Cortex of kidney (tissue), 1 donor: ENCODE measurements at places on chromosomes 2 and 18.

- DNase-seq: no peak
Observed at GRCh38 chr2:121884078-121884477, 128.6 kb downstream of the TSN start.

DNA sequence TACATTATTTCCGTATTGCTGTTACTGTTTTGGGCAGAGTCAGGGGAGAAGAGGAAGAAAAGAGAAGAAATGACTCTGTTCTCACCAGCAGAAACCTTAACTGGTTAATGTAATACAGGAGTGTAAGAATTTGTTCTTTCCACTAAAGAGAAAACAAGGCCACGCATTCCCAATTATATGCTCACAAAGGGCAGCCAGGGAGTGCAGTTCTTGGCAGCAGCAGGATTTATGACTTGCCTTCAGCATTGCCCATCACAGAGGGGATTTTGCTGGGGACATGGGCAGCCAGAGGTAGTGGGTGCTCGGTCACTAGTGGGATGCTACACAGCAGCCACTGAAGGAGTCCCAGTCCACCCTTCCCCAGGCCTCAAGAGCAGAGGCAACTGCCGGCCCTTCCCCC is 18.4 kb downstream of the MREG start:
- DNase-seq: no peak

DNA sequence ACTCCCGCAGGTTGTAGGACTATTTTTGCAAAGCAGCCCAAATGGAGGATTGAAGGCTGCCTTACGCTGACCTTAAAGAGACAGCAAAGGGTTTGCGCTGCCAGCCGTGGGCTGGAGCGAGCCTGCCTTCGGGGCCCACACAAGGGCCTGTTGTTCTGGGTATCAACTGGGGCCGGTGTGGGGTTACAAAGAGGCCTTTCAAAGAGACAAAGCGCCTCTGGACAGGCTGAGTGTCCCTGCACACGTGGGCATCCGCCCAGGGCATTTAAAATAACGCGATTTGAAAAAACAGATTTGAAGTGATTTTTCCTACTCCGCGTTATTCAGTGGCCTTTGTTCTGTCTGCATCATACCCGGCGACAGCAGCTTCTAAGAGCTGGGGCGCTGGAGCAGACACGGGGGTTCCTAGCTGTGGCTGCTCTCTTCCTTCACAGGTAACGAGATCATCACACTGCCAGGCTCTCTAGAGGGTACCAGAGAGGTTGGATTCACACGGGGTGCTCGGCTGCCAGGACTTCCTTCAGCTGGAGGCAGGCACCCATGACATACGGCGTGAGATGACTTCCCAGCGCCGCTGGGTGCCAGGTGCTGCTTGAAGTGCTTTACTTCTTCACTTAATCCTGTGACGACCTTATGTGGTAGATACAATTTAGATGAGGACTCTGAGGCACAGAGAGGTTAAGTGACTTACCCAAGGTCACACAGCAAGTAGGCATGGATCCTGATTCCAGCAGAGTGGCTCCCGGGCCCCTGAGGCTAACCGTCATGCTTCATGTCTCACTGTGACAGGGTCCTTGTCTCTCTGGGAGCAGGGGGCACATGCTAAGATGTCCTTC is 32.2 kb downstream of the MAL start:
- DNase-seq: no peak

DNA sequence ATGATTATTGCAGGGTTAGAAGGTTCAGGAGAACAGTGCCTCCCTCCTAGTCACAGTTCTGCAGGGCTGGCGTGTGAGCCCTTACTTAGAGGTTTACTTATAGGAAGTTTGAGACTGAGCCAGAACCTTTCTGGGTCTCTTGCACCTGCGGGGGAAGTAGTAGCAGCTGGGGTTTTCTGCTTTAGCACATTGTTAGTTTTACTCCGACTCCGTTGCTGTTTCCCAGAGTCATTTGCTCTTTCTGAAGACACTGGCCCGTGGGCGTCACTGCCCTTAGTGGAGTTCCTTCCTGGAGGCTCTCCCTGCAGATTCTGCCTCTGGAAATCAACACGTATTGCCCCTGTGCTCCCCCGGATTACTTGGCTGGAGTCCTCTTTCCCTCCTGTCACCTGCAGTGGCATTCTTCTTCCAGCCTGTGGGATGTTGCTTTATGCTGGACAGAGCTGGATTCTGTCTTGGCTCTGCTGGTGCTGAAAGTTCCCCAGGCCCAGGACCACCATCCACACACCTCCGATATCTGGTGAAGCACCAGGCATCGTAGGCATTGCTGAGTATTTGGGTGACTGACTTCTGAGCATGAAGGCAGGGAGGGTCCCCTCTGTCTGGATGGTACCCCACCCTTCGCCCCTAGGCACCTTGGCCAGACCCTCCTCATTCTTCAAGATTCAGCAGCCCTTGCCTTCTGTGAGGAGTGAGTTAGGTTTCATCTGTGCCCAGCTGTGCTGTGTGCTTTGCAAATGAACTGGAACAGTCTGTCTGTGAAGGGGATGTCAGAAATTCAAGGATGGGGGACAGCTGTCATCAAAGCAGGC is 51.7 kb downstream of the AGAP1 start:
- no peak for DNase-seq

DNA sequence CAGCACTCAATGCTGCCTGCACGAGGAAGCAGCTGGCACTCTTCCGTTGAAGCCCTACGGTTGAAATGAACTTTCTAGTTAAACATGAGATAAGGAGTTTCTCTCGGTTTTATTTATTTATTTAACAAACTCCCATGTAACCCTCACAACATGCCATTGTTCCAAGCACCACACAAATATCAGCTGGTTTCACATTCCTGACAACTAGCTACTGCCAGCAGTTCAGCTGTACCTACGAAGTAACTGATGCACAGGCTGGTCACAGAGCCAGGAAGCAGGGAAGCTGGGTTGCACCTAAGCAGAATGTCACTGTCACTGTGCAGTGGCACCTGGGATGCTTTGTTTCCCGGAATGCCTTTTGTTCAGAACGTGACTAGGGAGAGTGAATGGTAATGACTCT is 18.1 kb downstream of the TIMM21 start:
- no peak for DNase-seq

GRCh38 chr2:53884883-53885282 is 25.1 kb upstream of the GPR75 start:
- DNase-seq: no peak

DNA sequence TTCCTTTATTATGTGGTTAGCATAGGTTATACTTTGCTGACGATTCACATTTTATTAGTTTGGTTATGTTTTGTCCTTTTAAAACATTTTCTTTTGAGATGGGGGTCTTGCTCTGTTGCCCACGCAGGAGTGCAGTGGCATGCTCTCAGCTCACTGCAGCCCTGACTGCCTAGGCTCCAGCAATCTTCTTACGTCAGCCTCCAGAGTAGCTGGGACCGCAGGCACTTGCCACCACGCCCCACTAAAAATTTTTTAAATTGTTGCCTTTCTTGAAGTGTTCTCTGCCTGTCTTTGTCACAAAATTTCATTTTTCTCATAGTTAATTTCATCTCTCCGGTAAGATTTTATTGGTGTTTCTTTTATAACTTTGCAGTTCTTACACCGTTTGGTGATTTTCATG is 18.9 kb downstream of the HRH4 start:
- no peak for DNase-seq

DNA sequence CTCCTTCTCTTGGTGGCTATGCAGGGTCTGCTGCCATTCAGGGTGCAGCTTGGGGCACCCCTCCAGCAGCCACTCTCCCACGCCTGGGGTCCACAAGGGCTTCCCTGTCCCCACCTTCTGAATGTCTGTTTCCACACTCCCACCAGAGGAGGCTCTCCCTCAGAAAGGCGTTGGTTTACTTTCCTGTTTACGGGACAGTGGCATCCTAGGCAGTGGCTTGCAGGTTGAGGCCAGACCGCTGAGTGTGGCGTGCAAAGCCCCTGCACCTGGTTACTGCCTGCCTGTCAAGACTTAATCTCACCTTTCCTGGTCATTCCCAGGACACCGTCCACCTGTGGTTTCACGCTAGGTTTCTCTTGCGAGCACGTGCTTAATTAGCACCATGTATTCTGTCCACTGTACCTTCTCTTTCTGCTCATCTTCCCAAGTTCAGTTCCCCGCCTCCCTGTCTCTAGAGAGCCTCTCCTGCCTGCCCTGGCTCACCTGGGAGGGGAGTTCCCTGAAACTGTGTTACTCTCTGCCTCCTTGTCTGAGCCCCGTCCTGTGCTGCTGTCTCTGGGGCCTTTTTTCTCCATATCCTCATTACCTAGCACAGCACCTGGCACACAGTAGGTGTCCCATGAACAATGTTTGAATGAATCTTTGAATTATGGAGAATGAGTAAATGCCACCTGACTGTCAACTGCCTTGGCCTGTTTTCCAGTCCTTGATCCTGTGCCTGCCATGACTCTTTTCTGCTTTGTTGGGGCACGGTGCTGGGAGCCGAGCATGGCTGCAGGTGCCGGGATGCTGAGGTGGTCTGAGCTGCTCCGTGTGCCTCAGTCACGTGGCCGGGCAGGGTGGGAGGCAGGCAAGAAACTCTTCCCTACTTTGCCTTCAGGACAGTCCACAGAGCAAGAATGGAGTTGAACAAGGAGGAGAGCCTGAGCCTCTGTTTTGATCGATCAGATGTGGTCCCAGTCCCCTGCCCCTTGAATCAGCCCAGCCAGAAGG is 56.4 kb downstream of the ARHGEF4 start:
- no peak for DNase-seq

GRCh38 chr2:146821836-146822316 is 1023.0 kb upstream of the ACVR2A start:
- DNase-seq: no peak

GRCh38 chr18:61371111-61371510 is 37.9 kb downstream of the CDH20 start:
- no peak for DNase-seq

DNA sequence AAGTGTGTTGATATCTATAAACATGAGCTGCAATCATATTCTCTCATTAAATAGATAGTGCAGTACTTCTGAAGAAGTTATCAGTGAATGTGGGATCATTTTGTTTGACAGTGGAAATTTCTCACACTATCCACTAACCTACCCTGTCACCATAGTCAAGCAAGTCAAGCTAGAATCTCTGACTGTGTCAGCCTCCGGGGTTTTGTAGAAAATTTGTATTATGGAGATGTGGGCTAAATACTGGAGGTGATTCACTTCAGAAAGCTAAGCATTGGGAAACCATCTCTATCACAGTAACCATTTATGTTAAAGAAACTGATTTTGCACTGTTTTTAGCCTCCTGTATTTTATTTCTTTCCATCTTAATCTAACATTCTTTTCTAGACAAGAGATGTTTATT is 126.6 kb upstream of the CREB1 start:
- DNase-seq: no peak

- no peak for DNase-seq
Observed at GRCh38 chr18:22060361-22060760, 109.0 kb upstream of the GATA6 start.

DNA sequence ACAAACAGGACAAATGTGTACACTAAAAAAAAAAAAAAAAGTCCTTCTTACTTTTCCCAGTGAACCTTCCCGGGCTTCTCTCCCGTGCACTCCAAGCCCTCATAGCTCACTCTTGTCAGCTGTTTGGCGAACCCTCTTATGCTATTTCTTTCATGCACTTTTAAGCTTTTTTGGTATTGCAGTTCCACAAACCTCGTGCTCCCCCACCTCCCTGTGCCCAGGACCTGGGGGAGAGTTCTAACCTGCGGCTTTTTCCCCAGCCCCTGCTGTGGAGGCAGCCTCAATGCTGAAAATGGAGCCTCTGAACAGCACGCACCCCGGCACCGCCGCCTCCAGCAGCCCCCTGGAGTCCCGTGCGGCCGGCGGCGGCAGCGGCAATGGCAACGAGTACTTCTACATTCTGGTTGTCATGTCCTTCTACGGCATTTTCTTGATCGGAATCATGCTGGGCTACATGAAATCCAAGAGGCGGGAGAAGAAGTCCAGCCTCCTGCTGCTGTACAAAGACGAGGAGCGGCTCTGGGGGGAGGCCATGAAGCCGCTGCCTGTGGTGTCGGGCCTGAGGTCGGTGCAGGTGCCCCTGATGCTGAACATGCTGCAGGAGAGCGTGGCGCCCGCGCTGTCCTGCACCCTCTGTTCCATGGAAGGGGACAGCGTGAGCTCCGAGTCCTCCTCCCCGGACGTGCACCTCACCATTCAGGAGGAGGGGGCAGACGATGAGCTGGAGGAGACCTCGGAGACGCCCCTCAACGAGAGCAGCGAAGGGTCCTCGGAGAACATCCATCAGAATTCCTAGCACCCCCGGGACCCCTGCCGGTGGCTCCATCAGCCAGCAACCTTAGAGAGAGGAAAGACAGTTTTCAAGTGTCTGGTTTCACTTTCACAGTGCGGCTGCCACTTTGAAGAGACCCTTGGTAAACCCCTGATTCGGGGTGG is 826 bp downstream of the KCNE4 start:
- DNase-seq: no peak

DNA sequence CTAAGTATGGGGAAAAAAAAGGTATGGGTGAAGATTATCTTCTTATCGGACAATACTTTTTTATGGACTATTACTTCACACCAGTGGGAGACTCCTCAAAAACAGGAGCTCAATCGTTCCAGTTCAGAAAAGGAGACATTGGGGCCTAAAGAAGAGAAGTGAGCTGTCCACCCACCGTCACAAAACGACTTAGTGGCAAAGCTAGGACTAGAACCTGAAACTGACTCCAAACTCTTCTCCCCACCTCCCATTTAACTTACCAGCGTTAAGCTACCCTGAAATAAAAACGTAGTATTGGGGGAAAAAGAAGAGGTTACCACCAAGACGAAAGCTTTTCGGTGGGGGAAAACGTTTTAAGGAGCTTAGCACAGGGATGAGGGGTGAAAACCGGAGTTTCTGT is 503 bp downstream of the GTF3C3 start:
- DNase-seq: no peak

- DNase-seq: no peak
Observed at GRCh38 chr18:11031966-11032365, 117.4 kb downstream of the PIEZO2 start.

DNA sequence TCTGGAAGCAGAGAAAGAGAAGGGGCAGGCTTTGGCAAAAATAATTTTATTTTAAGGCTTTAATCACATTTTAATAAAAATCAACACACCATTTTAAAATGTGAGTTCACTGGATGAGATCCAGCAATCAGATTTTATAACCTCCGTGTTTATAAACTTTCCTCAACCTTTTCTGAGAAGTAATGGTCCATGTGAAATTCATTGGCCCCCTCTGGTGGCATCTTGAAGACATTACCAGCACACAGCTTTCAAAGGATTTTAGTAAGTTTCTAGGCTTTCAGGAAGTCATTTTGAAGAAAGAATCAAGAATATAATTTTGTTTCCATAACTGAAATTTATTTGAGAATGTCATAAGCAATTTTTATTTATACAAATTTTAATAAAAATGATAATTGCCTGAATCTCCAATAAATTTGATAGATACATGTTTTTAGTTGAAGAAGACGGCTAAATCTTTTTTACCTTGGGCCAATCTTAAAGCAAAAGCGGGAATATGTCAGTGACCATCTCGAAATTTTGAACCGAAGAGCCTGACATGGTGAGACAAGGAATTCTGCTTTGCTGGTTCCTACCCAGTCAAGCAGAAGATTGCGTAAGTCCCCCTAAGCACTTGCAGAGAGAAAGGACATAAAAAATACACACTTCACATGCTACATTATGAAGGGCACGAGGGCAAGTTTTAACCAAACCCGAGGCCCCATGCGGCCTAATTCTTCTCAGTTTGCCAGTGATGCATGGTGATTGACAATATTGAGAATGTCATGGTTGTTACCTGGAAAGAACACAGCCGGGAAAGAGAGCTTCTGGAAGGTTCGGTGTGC is 128.4 kb upstream of the CBLN2 start:
- no peak for DNase-seq
